ENCODE measurements at places on chromosomes 6 and 20.

DNA sequence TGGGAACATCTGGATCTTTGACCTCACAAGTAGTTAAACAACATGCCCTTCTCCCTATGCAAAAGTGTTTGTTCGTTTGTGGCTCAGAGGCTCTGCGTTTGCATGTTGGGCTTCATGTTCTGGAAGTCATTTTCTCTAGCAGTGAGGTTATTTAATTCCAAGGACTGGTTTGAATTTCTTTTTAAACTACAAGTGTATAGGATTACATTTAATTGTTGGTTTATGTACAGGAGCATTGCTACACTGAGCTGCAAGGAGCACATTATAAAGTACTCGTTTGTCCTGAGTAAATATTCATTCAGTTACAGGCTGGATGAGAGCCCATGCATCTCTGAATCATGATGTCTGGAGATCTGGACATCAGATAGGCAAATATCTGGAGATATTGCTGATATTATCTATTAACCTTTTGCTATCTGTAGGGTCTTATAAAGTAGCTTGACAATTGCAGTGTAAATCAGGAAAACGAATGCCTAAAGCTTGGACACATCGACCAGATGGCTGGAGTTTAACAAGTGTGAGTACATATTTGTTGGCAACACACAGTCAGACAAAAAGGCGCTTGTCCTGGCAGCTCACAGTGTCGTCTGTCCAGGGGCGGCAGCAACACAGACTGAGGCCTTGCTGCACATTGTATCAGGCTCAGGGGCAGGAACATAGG lies 84.6 kb downstream of the PDE7B start:
- DNase-seq: no peak

GRCh38 chr20:64229507-64230061 lies 26.0 kb upstream of the PCMTD2 start:
- DNase-seq: peak; percentile 10

DNA sequence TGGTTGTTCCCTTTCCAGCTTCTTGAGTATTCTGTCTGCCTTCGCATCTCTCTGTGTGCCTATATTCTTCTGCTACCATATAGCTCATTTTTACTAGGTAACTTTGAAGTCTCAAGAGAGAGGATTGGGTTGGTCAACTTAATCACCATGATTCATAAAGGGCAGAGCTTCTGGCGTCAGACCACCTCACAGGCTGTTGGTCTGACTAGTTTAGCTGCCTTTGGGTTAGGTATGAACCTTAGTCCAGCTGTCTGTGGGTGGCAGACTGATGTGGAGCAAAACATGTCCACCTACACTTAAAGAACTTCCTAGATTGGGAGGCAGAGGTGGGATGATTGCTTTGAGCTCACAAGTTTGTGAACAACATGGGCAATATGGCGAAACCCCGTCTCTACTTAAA lies 192.2 kb upstream of the SGK1 start:
- no peak for DNase-seq

DNA sequence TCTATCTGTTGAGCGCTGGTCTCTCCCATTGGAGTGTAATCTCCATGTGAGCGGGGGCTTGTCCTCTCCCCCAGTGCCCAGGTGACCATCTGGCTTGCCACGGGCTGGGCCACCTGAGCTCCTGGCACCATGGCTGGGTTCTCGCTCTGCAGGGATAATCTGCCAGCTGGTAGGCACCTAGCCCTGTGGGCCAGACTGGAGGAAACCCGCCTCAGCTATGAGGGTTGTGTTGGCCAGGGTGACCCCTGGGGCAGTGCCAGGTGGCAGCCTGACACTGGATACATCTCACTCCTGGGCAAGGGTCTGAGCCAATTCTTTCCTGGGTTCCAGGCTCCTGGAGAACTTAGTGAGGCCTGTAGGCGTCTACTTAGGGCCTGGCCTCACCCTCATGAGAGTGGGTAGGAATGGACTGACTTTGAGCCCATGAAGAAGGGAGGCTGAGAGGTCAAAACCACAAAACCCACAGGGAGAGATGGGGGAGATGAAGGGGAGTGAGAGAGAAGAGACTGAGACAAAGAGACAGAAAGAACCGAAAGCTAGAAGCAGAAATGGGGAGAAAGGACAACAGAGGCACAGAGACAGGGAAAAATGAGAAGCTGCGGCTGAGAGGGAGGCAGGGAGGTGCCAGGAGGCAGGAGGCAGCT lies 5.8 kb upstream of the SLC52A3 start:
- no peak for DNase-seq

- no peak for DNase-seq
Observed at GRCh38 chr6:44150317-44150917, 8.2 kb upstream of the CAPN11 start.

Measured in Right ventricle myocardium superior (tissue), 1 donor.